ENCODE measurements at places on chromosomes 13 and 19. TPM values are rescaled to one million over a fixed set of nuclear protein-coding genes. Genes with fewer than 3 reads are reported as not detected.

The MCEMP1 gene
- 0.54 TPM for total RNA-seq

The SYT3 gene
- total RNA-seq: not detected

The PSG5 gene
- total RNA-seq: not detected

The MATK gene
- 0.38 TPM for total RNA-seq

The CYP2S1 gene
- 0.48 TPM for total RNA-seq

The KMT2B gene
- 19.9 TPM for total RNA-seq

The ZNF227 gene
- 15.4 TPM for total RNA-seq

The ICAM5 gene
- 0.67 TPM for total RNA-seq

DNA sequence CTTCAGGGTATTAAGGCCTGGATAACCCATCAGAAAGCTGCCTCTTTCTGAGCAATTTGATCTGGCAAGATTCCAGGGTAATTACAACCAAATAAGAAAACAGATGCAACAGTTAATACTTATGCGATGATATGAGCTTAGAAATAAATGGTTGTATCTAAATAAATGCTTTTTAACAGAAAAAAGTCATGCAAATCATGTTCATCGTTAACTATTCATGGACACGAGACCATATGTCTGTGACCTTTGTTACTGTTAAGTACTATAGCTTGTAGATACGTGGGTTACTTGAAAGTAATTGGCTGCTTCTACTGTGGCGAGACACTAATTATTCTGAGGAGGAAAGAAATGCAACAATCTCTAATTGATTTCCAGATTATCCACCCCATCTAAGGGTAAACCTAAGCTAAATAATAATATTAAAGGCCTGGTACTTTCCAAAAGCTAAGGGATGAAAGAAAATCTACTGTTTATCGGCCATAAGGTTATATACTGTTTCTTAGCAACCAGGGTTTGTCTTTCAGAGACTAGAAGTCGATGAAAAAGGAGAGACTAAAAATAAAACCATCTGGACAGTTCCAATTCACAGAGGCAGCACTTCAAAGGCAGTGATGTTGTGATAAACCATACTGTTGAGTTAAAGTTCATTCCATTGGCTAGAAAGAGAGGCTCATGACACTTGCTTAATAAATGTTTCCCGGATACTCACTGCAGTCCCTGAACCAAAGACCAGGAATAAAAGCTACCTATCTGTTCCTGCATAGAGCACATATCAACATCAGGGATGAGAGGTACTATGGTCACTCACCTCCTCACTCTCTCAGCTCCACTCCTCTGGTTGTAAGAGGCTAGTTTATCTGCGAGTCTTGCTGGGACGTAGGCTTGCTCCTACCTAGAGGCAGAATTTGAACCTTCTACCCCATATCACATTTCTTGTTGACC, 1.5 kb downstream of the EPSTI1 start:
- no peak for DNase-seq

DNA sequence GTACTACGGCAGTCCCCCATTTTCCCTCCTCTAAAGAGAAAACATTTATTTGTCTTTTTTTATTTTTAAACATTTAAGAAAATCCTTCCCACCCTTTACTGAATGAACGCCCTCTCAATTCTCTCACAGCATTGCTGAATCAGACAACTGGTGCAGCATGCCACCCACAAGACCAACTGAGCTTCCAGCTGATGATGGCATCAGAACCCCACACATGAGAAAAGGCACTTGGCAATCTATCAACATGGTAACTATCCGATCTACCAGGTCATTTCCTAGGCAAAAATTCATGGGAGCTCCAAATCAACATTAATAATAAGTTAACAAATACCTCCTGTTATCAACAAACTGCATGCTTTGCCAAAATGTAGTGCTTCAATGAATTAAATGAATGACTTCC, 43.1 kb downstream of the LHFPL6 start:
- DNase-seq: no peak

DNA sequence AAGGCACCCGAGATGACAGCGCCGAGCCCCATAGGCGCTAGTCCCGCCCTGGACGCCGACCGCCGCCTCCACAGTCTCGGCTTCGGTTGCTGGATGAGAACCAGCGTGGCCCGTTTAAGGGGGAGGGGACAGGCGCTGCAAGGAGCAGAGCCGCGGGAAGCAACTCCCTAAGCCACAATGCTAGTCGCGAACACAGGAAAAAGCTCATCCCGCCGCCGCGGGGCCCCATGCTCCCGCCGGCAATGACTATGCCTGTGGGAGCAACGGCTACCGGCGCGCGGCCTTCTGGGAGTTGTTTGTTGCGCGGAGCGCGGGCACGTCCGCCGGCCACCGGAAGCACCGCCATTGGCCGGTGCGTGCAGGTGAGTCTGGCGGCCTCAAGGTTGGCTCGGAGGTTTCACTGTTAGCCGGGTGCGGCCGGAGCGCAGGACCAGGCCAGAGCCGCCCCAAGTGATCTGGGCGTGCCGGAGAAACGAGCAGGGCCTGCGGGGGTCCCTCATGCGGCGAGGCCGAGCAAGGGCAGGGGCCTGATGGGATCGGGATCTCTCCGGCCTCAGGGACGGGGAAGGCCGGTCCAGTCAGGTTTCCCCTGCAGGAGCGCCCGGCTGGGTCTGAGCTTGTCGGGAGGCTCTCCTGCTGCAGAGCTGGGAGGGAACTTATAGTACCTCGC, at the start of gene ZNF544:
Gene ZNF544 (plus strand): TSS at position 330 of the 670 bp plus-strand sequence. CDS start 15,110 bp downstream, outside the sequence.
- peak; percentile 92 for DNase-seq

DNA sequence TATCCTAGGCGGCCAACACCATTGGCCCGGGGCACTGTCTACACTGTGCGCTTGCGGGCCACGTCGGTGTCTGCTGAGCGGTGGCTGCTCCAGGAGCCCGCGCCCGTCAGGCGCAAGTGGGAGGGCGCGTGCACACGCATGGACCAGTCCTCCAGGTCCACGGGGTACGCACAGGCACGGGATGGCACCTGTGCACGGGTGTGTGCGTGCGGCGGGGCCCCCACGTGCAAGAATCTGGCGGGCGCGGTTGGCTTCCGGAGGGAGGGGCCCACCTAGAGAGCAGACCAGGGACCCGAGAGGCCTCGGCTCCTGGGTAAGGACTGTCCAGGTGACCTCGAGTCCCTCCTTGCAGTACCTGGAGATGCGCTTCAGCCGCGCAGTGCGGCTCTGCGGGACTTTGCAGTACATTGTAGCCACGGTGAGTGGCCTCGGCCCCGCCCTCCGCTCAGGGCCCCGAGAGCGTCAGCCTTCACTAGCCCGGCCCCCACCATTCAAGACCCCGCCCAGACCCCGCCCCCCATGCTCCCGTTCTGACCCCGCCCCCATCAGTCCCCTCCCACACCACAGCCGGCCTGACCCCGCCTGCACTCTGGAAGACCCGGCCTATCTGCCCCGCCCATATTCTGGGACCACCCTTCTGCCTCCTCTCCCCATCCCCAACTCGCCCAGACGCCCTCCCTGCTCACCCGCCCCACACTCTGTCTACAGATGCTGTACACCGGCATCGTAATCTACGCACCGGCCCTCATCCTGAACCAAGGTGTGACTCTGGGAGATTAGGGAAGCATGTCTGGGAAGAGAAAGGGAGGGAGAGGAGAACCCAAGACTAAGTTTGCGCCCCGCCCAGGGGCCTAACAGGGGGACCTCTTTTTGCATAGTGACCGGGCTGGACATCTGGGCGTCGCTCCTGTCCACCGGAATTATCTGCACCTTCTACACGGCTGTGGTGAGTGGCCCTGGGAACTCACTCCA, 2.3 kb downstream of the SLC5A5 start:
- DNase-seq: no peak

GRCh38 chr19:2700660-2701360, 1.7 kb downstream of the GNG7 start:
- DNase-seq: no peak

DNA sequence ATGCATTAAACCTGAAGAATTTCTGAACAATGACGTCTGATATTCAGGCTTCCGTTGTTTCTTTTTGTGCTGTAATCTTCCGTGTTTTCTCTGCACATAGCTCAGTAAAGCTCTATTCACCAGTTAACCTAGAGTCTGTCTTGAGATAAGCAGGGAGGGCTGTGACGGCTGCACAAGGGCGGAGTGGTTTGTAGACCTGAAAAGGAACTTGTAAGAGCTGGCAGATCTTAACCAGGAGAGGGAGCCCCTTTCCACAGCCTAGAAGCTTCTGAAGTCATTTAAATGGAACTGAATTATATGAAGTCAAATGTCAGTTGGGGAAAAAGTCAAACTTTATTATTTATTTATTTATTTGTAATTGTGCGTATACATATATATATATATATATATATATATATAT, 27.5 kb downstream of the DPRX start:
- no peak for DNase-seq

DNA sequence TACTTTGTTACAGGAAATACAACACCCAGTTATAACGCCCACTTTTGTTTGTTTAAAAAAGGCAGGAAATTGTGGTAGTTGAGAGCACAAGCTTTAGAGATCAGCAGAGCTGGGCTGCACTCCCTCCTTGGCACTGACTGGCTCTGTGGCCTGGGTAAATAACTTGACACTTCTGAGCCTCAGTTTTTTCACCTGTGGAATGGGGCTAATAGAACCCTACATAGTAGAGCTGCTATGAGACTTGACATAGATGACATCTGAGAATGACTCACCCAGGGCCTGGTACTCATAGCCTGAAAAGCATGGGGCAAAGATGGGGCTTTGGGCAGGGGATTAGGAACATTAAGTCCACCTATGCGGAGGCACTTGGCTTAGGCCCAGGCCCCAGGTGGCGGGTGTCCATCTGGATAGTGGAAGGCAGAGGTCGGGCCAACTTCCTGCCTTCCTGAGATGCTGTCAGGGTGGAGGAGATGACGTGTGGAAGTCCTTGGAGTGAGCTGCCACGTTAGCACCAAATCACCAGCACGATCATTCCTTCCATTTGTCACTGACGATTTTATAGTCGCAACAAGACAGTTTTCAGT, 159.1 kb downstream of the KATNAL1 start:
- DNase-seq: peak; percentile 14

- no peak for DNase-seq
These were observed 14.7 kb upstream of the SPART start for GRCh38 chr13:36360903-36361302.

GRCh38 chr19:50266041-50266440, 62.6 kb downstream of the MYH14 start:
- DNase-seq: no peak

DNA sequence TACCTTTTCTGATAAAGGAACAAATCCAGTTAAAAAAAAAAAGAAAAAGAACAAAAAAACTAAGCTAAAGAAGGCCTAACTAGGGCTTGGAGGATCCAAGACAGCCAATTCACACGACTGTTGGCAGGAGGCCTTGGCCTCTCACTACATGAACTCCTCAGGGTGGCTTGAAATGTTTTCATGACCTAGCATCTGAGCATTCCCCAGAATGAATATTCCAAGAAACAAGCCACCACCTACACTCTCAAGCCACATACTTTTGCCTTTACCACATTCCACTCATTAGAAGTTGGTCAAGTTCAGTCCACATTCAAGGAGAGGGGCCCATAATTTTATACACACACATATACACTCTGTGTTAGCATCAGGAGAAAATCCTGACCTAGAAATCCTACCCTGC, 97.6 kb upstream of the SIAH3 start:
- no peak for DNase-seq

DNA sequence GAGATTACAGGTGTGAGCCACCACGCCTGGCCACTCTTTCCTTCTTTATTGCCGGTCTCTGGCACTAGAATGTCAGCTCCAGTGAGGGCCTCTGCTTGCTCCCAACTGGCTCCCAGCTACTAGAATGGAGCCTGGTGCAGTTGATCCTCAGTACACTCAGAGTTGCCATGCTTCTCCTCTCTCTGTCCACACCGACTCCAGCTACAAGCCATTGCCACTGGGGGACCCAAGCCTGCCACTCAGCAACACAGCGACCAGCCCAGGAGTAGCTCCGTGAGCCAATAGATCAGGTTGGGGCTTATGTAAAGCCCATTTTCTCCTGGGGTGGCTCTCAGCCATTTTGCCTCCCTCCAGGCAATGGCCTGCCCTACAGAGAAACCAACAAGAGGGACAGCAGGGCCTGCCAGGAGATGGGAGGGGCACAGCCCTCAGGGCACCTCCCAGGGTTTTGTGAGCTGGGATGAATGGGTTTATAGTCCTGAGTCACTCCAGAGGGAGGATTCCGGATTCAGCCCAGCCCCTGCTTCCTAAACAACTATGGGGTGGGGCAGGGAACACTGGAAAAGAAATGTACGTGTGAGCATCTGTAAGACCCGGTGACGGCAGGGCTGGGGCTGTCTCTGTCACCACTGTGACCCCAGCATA, 36.5 kb downstream of the OPA3 start:
- DNase-seq: no peak

- no peak for DNase-seq
These were observed 65.4 kb upstream of the ATXN8OS start for GRCh38 chr13:70042193-70042592.

- DNase-seq: no peak
These were observed 5.4 kb downstream of the MTMR6 start for GRCh38 chr13:25281935-25282332.

- no peak for DNase-seq
These were observed 11.3 kb upstream of the PNMA8A start for GRCh38 chr19:46482631-46483030.

- DNase-seq: no peak
These were observed 63.7 kb upstream of the TMTC4 start for GRCh38 chr13:100738176-100738855.

DNA sequence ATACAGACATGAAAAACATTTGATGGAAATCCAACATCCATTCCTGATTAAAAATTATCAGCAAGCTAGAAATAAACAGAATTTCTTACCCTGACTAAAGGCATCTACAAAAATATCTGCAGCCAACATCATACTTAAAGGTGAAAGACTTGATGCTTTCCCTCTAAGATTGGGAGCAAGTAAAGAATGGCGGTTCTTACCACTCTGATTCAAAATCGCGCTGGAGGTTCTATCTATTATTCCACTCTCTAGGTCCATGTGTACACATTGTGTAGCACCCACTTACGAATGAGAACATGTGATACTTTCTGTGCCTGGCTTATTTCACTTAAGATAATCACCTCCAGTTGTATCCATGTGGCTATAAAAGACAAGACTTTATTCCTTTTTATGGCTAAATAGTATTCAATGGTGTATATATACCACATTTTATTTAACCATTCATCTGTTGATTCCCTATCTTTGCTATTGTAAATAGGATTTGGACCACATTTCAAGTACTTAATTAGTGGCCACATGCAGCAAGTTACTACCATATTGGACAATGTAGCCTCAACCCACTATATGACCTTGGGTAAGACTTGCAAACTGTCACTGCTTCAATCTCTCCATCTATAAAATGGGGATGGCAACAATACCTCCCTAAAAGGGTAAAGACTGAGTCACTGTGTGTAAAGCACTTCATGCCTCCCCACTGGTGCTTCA, 38.4 kb upstream of the CYP2A7 start:
- DNase-seq: no peak

- no peak for DNase-seq
These were observed 50.3 kb downstream of the ABCC4 start for GRCh38 chr13:95250961-95251360.

Data from cardiac septum (tissue), 1 donor.